Omental fat pad (tissue), 4 donors: ENCODE measurements at places on chromosomes 3 and 15. TPM values are rescaled to one million over a fixed set of nuclear protein-coding genes. Genes with fewer than 3 reads are reported as not detected.

The HDDC3 gene
- total RNA-seq, result 11.3 TPM

The ATP13A4 gene
- not detected for total RNA-seq

The ECE2 gene
- not detected for total RNA-seq

The CCR3 gene
- 0.37 TPM for total RNA-seq

The PPARG gene
- total RNA-seq, result 199 TPM

The HHLA2 gene
- total RNA-seq, result not detected

The SNTN gene
- not detected for total RNA-seq

The CHRD gene
- total RNA-seq, result 5.8 TPM

The PPP1R14D gene
- total RNA-seq, result not detected

The TNNC1 gene
- total RNA-seq, result not detected

The SETMAR gene
- total RNA-seq, result 28.0 TPM

The CMTM8 gene
- 5.4 TPM for total RNA-seq

The FOXP1 gene
- total RNA-seq, result 72.4 TPM

The CCRL2 gene
- total RNA-seq, result 6.8 TPM

The BCL2A1 gene
- 20.4 TPM for total RNA-seq

The KIF9 gene
- total RNA-seq, result 2.8 TPM

The SPTSSB gene
- total RNA-seq, result not detected

The ZDHHC3 gene
- total RNA-seq, result 72.0 TPM

The FSD2 gene
- not detected for total RNA-seq

The SLC35G2 gene
- total RNA-seq, result 13.1 TPM

The NR2C2 gene
- 35.4 TPM for total RNA-seq

The GOLGA6D gene
- not detected for total RNA-seq

The OR5K3 gene
- not detected for total RNA-seq

The BFSP2 gene
- not detected for total RNA-seq

The CXCR6 gene
- total RNA-seq, result 14.7 TPM

The FAM162A gene
- total RNA-seq, result 21.1 TPM

The LAMB2 gene
- total RNA-seq, result 363 TPM

The KBTBD12 gene
- 0.63 TPM for total RNA-seq

The DLG1 gene
- 47.1 TPM for total RNA-seq

The MYO5C gene
- 7.7 TPM for total RNA-seq

The GUCA1C gene
- not detected for total RNA-seq

The C3orf22 gene
- total RNA-seq, result not detected

The IQCF5 gene
- not detected for total RNA-seq

The CASR gene
- not detected for total RNA-seq

The CKMT1B gene
- total RNA-seq, result 3.0 TPM
